Activated T-helper 1 cell treated with Interleukin-2 at 50 U/mL for 16 hours (primary cell): ENCODE measurements at places on chromosomes 2 and 18.

DNA sequence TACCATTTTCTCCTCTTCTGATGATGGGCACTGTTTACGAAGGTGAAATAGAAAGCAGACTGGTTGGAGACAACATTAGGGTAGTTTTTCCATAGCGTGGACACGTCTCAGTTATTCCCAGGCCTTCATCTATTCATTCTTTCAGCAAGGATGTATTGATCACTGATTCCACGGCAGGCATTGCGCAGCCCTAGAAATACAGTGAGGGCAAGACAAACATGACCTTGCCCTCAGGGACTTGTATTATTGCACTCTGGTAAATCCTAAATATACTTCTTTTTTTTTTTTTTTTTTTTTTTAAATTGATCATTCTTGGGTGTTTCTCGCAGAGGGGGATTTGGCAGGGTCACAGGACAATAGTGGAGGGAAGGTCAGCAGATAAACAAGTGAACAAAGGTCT, 167.3 kb upstream of the SPRED2 start:
- DNase-seq: no peak

- no peak for DNase-seq
Measured at GRCh38 chr18:33152376-33152775, 288.1 kb downstream of the CCDC178 start.

DNA sequence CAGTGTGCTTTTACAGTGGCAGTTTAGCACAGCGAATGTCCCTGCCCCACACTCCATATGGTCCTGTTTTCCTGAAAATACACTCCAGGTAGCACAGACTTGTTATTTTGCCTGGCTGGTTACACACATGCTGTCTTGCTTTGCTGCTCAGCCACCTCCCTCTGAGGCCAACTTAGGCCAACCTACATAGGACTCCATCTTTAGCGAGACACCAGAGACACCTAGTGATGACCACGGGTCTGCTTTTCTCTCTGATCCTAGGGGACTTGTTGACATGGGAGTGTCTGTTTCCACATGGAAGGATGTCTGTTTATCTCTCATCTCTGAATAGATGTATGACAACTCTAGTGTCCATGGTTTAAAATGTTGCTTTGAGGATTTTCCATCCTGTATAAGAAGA, 43.3 kb downstream of the PLEKHB2 start:
- no peak for DNase-seq

- no peak for DNase-seq
Measured at GRCh38 chr2:196515051-196515450, 124.5 kb upstream of the CCDC150 start.

- no peak for DNase-seq
Measured at GRCh38 chr2:102754456-102755145, 7.2 kb upstream of the TMEM182 start.

GRCh38 chr2:68912732-68913131, 40.0 kb downstream of the GKN2 start:
- no peak for DNase-seq

- no peak for DNase-seq
Measured at GRCh38 chr2:67486041-67486796, 89.1 kb downstream of the ETAA1 start.

DNA sequence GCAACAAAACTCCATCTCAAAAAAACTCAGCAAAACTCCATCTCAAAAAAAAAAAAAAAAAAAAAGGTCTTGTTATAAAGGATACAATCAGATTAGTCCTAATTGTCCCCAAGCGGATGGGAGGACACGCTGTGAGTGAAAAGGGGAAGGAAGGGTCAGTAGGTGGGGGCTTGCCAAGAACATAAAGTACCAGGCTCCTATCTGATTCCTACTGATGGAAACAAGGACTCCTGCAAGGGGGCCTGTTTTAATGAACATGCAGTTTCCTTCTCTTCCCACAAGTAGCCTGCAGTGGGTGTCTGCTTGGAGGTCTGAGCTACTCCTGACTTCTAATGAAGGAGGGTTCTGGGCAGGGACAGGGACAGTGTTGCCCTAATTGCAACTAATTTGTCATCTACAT, 7.9 kb downstream of the SCG2 start:
- no peak for DNase-seq

DNA sequence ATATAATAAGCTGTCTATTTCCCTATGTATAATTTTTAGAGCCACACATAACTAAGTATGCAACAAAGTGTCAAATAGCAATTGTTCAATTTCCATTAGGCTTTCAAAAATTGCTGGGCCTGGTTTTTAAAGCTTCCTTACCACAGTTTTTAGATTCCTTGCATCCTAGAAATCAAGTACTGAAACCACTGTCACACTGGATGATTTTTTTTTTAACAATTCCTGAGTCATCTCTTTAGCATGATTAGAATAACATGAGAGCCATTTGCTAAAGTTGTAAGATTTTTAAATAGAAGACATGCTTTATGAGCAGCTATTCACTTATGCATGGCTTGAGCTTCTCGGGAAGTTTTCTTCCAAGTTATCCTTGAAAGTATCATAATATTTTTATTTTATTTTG, 319.5 kb upstream of the NXPH2 start:
- no peak for DNase-seq

DNA sequence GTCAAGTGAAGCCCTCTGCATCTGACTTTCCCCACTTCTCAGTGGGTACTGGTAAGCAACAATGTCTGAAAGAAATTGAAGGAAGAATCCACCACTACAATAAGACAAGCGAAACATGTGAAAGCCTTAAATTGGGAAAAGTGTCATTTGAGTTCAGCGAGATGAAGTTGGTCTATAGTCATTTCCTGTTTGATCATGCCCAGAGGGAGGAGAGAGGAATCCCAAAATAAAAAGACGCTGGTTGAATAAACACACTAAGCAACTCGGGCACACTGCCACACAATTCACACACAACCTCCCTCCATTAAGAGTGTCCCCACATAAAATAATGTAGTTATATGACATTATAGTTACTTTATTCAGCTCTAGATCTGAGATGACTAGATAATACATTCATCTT, 166.1 kb downstream of the CBLN2 start:
- DNase-seq: no peak

DNA sequence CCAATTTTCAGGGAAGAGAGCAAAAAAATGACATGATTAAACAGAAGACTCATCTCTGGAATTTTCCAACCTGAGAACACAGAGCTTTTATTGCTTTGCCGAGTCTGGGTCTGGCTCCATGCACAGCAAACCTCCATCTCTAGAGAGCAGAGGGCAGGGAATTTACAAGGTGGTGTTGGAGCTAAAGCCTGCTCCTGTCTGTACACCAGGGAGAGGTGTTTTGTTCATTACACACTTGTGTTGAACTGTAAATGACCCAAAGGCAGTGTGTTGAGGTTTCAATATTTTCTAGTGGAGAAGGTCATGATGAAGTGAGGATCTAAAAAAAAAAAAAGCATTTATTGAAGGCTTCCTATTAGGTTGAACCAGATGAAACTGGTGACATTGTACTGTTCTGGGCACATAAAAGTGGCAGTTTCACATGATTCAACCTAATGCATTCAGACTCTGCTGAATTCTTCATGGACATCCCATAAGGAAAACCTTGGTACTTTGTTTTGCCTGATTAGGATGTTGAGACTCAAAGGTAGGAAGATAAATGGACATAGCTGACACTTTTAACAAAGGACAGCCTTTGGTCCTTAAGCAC, 238.3 kb downstream of the CLIP4 start:
- DNase-seq: no peak

DNA sequence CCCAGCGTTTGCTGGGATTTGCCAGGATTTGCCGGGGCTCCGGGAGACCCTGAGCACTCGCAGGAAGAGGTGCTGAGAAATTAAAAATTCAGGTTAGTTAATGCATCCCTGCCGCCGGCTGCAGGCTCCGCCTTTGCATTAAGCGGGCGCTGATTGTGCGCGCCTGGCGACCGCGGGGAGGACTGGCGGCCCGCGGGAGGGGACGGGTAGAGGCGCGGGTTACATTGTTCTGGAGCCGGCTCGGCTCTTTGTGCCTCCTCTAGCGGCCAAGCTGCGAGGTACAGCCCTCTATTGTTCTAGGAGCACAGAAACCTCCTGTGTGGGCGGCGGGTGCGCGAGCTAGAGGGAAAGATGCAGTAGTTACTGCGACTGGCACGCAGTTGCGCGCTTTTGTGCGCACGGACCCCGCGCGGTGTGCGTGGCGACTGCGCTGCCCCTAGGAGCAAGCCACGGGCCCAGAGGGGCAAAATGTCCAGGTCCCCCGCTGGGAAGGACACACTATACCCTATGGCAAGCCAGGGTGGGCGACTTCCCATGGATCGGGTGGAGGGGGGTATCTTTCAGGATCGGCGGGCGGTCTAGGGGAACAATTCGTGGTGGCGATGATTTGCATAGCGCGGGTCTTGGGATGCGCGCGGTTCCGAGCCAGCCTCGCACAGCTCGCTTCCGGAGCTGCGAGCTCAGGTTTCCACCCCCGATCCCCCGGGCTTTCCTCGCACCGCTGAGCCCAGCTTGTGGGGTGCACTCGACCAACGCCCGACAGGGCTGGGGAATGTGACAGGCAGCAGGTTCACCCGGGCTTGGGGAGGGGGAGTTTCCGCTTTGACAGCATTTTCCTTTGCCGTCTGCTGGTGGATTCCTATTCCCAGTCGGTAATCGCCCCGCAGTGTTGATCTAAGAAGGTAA, 2.8 kb downstream of the ONECUT2 start:
- DNase-seq: no peak

DNA sequence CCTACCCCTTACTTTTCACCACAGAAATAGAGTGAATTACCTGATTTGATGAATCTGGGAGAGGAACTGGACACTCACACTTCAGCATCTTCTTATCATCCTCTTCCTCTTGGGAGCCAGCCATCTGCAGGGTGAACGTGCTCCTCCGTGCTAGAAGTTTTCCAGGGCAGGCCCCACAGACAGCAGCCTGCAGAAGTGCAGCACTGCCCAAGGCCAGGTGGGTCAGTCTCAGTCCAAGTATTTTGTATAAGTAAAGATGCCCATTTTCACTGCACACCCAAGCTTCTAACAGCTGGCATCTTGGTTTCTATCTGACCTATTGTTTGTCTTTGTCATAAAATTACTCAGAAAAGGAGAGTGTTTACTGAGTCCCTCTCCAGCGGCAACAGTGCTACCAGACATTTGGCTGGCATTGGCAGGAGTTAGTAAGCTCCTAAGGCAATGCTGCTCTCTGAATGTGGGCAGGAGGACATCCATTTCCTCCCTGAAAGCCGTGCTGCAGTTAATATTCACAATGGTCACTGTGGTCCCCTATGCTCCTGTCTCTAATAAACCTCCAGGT, 222.6 kb upstream of the CTAGE1 start:
- no peak for DNase-seq

DNA sequence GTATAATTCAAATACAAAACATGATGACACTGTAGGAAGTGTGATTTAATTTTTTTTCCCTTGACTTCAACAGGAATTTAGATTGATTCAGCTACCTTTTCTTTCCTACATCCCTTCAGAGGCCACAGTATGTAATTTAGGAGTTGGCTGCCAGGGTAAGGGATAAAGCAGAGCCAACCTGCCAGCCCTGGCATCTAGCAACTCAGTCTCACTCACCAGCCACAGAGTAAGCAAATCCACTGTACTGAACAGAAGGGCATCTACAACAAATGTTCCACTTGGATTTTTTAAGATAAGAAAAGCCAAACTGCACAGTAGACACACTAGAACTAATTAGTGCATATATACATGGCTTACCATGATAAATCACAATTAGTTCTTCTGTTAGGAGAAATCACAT, 54.3 kb upstream of the PEX13 start:
- no peak for DNase-seq

DNA sequence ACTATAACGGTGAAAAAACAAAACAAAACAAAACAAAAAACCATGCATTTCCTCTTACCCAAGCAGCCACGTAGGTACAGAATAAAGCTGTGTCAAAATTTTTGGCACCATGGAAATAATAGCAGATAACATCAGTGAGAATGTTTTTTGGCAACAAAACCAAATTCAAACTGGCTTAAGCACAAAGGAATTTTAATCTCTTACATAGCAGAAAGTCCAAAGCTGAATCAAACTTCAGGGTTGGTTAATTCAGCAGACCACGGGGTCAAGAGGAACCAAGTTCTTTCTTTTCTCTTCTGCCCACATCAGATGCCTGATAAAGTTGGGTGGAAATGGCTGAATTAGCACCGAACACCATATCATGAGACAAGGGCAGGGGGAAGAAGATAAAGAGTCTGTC, 129.5 kb downstream of the PAX3 start:
- DNase-seq: no peak

DNA sequence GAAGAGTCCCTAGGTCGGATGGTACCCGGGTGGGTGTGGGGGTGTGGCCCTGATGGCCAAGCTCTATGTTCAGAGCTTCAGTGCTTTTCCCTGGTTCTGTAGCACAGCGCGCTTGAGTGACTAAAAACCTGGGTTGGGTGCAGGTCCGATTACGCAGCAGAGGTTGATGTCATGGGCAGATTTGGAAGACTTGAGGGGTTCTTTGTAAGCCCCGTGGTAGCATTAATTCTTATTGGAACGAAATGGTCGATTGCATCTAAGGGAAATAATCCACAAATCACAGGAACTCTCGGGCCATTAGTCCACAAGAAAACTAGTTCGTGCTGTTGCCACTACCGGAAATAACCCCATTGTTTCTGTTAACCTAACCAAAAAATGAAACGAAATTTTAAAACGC, 9.0 kb downstream of the HOXD8 start:
- no peak for DNase-seq
